ENCODE measurements at places on chromosomes 6 and 20.
A peak's percentile ranks its signal among the peaks of the same experiment; 100 is the strongest.

- no peak for DNase-seq
Observed at GRCh38 chr20:36261389-36262105, 25.3 kb downstream of the AAR2 start.

GRCh38 chr6:134621858-134622257 lies 303.9 kb upstream of the SGK1 start:
- peak; percentile 4 for DNase-seq

DNA sequence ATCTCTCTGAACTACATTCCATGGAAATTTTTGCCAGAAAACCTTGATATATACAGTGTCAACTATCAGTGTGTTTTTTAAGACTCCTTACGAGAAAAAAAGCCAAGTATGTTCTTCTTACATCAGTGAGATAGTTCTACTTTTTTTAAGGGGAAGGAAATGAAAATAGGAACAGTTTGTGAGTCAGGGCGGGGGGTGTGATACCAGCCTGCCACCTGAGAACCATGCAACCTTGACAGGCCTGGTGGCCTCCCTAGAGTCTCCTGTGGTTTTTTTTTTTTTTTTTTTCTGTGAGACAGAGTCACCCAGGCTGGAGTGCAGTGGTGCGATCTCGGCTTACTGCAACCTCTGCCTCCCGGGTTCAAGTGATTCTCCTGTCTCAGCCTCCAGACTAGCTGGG lies 96.3 kb upstream of the GCM1 start:
- no peak for DNase-seq

- no peak for DNase-seq
Observed at GRCh38 chr6:86888301-86888700, 49.0 kb upstream of the HTR1E start.

DNA sequence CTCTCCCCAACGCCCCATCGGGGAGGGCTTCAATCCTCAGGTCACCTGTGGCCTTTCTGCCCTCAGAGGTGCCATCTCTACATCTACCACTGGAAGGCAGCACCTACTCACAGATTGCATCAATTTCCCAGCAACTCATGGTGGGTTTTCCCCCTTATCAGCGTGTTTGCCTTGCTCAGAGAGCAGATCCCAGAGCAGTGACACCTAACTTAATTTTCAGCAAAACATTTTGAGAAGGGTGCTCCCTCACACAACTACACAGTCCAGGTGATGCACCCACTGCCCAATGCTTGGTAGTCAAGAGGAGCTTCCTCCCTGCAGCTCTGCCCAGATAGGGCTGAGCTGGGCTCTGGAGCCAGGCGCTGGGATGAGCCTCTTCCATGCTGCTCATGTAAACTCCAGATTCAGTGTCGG lies 48.2 kb downstream of the PLG start:
- no peak for DNase-seq

DNA sequence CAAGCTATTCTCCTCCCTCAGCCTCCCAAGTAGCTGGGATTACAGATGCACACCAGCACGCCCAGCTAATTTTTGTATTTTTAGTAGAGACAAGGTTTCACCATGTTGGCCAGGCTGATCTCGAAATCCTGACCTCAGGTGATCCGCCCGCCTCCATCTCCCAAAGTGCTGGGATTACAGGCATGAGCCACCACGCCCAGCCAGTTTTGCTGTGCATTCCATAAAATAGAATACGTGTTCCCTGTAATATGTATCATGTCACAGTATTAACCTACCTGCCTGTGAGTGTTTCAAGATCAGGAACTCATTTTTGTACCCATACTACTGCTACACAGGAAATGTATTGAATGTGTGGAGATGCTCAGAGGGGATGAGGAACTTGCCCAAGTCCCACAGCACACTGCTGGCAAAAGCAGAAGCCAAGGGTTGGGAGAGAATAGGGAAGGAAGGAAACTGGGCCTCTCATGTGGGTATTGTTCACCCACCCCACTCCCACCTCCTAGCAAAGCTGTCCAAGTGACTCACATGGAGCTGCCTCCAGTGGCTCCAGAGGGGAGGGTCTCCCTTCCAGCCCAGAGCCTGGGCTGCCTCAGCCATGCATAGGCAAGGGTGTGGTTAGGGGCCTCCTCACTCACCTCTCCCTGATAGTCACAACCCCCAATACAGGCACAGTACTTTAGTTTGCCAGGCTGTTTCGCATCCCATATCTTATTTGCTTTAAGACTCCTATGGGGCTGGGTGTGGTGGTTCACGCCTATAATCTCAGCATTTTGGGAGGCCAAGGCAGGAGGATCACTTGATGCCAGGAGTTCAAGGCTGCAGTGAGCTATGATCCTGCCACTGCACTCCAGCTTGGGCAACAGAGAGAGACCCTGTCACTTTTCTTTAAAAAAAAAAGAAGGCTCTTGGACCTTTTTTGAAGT lies 9.4 kb downstream of the HM13 start:
- no peak for DNase-seq

DNA sequence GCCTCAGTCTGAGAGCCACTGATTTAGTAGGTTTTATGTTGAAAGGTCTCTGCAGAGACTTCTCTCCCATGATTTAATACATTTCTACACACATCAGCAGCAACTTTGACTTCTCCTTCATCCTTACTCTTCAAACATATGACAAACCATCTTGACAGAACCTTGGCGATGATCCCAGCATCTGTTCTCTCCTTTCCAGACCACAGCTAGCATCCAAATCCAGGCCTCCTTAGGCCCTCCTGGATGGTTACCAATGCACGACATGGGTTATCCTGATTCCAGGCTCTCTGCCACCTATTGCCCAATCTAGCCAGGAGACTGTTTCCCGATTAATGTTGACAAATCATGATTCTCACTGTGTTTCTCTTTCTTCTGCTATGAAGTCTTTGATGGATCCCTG lies 16.8 kb downstream of the LAMA4 start:
- DNase-seq: no peak

- peak; percentile 47 for DNase-seq
Observed at GRCh38 chr6:154370545-154370944, 13.9 kb upstream of the IPCEF1 start.

DNA sequence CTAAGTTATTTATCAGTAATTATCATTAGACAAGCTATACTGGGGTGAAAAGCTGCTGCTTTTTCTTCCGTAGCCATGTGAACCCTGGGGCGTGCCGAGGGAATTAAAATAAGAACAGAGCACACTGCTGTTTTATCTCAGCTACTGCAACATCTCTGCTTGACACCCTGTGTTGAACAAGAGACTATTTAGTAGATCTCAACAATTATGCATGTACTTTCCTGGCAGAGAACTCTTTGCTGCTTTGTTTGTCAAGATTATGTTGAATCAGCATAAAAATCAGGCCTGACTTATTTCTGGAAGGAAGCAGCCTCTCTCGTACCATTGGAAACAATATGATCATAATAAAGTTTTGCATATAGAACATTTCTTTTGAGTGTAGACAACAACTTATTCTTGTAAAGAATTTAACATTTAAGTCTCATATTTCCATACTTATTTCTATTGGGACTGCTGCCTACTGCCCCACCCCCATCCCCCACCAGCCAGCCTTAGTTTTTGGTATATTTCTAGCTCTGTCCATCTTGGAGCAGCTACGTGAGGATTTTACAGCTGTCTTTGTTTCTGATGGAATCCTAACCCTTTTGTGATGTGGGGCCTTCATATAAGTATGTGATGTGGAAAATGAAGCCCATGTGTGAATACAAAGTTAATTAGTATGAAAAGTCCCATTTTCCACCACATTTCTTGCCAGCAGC lies 1011.4 kb downstream of the KIF16B start:
- no peak for DNase-seq

DNA sequence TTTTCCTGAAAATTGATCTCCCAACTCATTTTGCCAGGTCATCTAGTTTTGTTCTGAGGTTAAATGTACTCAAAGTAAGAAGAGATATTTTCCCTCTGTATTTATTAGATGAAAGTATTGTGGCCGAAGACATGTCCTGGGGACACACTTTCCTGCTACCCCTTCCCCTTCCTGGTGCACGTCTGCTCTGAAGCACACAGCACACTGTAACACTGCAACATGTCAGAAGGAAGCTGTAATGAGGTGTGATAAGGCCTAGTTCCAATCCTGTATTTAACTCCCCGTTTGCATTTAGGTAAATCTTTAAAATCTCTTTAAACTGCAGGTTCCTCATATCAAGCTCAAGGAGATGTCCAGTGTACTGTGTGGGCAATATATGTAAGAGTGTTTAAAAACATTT lies 99.4 kb downstream of the HDGFL1 start:
- no peak for DNase-seq

GRCh38 chr6:121531658-121532169 lies 96.3 kb downstream of the GJA1 start:
- no peak for DNase-seq

GRCh38 chr6:105326216-105326615 lies 76.7 kb downstream of the PREP start:
- peak; percentile 35 for DNase-seq

- DNase-seq: peak; percentile 45
Observed at GRCh38 chr6:43228951-43229802, at the start of gene DNPH1. DNPH1 (minus strand) TSS chr6:43229481; CDS start chr6:43229456, 25 bp downstream.

GRCh38 chr6:149445095-149445466 lies 39.7 kb downstream of the ZC3H12D start:
- DNase-seq: no peak

DNA sequence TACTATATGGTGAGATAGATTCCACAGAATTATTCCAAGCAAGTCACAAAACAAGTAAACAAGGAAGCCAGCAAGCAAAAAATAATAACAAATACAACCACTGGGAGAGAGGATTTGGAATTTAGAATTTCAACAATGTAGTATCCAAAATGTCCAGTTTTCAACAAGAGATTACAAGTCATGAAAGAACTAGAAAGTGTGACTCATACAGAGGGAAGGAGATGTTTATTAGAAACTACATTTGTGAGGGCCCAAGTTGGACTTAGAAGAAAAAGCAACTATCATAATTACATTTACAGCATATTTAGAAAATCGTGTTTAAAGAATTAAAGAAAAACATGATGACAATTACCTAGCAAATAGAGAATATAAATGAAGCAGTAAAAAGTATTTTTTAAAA lies 494.6 kb upstream of the ID4 start:
- no peak for DNase-seq

GRCh38 chr6:30828027-30828962 lies 56.0 kb upstream of the DDR1 start:
- DNase-seq: peak; percentile 90

GRCh38 chr6:127592964-127593363 lies 16.0 kb downstream of the C6orf58 start:
- DNase-seq: no peak

DNA sequence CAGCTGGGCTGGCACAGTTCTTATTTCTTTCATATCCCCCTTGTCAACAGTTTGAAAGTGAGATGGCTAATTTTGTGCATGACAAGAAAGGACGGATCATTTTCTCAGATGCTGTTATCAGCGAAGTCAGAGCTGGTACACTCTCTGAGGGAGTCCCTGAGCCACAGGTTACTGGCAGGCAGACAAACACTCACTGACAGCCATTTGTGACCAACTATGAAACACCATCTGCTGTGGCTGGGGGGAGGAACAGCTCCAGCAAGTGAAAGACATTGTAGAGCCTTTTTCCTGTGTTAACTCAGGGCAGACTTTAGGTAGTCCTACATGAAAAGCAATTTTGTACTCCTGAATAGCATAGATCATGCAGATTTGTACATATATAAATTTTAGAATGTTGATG lies 22.2 kb downstream of the OLIG3 start:
- no peak for DNase-seq

- no peak for DNase-seq
Observed at GRCh38 chr20:20791664-20792568, 79.5 kb upstream of the RALGAPA2 start.

DNA sequence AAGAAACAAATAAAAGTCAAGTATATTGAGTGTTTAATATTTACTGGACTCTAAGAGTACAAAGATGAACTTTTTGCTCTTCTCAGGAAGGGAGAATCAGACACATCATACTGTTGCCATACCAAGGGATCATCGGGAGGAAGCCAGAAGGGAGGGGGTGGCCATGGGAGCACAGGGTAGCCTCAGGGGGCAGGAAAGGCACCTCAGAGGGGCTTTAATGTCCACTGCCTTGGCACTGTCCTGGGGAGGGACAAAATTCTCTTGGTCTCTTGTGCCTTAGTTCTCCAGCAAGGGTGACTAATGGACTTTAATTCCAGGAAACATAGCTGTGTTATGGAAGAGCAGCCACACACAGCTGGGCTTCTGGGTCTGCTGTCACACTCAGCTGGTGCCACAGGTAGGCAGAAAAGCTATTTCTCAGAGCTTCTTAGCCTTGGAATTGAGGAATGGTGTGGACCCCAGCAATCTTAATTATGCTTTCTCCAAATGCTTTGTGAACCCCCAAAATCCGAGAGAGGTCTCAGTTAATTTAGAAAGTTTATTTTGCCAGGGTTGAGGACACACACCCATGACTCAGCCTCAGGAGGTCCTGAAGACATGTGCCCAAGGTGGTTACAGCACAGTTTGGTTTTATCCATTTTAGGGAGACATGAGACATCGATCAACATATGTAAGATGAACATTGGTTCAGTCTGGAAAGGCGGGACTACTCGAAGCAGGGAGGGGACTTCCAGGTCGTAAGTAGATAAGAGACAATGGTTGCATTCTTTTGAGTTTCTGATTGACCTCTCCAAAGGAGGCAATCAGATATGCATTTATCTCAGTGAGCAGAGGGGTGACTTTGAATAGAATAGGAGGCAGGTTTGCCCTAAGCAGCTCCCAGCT lies 53.2 kb downstream of the MRAP2 start:
- DNase-seq: no peak

GRCh38 chr20:21725892-21726291 lies 20.4 kb downstream of the PAX1 start:
- no peak for DNase-seq

DNA sequence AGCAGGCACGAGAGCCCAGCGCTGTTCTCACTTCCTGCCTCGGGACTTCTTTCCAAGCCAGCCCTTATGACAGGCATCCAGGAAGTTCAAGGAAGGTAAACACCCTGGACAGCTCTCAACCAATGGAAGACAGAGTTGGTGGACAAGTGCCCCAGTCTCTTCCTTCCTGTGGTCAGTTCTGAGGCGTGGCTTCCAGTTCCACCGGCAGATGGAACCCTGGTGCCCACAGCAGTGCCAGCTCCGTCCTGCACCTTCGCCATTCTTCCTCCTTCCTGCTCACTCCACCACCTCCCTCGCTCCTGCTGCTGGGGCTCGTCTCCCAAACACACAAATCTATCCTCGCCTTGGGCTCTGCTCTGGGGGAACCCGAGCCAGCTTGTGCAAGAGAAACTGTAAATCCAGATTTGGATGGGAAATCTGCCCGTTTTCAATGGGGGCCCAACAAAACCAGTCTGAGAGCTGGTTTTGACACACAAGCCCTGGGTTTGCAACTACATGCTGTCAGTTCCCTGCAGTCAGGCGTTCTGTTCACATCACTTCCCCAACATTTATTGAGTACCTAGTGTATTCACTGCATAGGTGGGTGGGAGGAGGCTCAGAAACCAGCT lies 162.7 kb downstream of the GRM4 start:
- DNase-seq: no peak

- DNase-seq: no peak
Observed at GRCh38 chr6:51300510-51300909, 481.8 kb downstream of the TFAP2B start.

Data from HFFc6 (cell line).